ENCODE measurements at places on chromosomes 2 and 18.

- no peak for DNase-seq
Observed at GRCh38 chr2:111647359-111647758, 236.6 kb downstream of the ANAPC1 start.

- DNase-seq = no peak
Observed at GRCh38 chr2:114049280-114049679, 159.4 kb downstream of the ACTR3 start.

GRCh38 chr2:24702800-24703199 is 90.4 kb downstream of the PTRHD1 start:
- no peak for DNase-seq

DNA sequence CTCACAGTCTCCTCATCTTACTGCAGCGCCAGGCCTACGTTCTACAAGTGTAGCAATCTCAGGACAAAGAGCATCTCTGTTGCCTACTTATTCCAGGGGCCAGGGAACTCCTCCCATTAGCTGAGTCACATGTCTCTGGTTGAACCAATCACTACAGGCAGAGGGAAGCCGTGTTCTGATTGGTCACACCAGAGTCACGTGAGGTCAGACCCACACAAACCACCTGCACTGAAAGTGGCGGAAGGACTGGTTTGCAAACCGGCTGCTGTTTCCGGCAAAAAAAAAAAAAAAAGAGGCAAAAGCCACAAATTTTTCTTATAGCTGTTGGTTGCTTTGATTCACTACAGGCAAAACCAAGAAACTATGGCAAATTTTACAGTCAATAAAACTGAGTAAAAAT is 21.9 kb upstream of the USP14 start:
- no peak for DNase-seq

DNA sequence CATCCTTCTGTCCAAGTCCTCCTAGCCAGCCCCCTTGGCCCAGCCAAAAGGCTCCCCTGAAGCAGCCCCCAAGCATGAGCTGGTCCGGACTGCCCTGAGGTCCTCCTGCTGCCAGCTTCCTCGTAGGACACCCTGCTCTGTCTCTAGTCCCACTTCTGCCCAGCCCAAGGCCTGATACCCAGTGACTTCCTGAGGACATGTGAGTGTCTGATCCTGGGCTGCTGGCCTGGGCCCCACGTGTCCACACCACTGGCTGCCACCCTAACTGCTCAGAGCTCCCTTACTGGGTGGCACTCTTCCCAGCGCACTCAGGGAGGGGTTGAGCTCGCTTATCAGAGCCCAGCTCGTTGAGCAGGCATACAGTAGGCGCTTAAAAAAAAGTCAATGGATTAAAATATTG is 34.4 kb upstream of the PDIA6 start:
- DNase-seq = peak; percentile 86

GRCh38 chr2:197217541-197217940 is 93.0 kb downstream of the ANKRD44 start:
- DNase-seq = no peak

- DNase-seq = no peak
Observed at GRCh38 chr2:224986477-224986876, 55.8 kb downstream of the DOCK10 start.

GRCh38 chr18:29749704-29750103 is 1292.8 kb downstream of the DSC3 start:
- no peak for DNase-seq

Measured in left ventricle myocardium inferior (tissue), 1 donor.